ENCODE measurements at places on chromosomes 3 and 15.

DNA sequence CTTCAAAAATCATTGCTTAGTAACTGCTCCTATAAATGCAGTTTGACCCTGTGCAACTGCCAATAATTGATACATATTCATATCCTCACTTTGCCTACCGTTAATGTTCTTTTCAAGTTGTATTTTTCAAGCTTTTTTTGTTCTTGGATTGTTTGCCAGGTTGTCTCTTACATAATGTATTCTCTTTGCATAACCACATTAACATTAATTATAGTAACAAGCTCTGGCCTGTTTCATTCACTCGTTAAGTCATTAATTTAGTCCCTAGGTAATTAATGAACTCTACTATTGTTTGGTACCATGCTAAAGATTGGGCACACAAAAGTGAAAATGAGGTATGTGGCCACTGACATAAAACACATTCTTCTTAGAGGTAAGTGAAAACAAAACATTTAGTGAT is 1338.8 kb downstream of the NSUN3 start:
- DNase-seq: no peak

DNA sequence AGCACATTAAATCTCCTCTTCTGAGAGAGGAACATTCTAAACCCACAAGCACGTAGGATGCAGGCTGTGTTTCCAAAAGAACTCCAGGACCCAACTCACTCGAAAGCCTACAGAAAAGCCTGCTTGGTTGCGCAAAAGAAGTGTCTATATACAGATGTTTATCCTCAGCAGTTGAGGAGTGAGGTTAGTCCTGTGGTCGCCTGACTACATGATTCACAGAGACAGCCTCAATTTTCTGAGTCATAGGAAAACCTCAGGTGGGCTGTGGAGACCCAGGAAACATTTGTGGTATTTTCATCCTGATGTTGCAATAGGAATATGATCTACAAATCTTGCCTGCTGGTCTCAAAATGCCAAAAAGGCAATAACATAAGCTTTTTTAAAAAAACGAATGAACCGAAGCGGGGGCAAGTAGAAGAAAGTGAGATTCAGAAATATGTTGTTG is 183.8 kb upstream of the THRB start:
- DNase-seq: no peak

DNA sequence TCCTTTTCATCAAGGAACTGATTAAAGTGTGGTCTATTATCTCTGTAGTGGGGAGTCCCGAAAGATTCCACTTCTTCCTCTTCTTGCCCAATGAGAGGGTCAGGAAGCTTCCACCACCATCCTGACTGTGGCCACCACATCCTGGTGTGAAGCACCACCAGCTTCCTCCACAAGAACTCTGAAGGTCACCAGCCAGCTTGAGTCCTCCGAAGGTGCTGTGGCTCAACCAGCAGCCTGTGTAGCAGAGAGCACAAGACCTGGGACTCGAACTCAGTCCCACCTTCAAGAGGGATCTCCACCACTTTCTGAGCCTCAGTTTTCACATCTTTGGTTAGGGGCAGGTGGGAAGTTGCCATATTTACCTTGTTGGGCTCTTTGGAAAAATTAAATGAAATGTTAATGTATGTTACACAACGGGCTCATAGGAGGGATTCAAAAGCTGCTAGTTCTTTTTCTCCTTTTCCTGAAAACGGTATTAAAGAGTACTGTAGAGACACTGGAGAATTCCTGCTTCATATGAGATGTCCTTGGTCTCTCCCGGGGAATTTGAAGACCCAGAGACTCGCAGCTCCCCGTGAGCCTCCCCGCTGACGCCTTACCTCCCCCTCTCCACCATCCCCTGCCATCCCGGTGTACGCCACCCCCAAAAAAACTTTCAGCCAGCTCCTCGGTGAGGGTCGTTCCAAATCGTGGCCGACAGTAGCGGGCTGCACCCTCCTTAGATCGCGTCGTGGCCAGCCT is 816 bp upstream of the ACAN start:
- DNase-seq: no peak

DNA sequence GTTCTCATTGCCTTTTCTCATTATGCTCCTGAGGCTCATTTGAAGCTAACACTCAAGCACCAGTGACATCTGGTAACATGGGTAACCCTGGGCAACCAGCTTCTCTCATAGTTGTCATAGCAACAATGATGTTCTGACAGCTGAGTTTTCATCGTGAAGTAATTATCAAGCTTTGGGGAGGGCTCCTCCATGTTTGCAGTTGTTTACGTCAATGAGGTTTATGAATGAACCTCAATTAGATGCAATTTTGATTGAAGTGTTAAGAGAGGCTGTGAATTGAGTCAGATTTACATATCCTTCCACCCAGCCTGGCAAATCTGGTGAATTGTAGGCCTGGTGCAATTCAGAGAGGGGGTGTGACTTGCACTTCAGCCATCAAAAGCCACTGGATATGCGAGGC is 119.3 kb upstream of the CHD2 start:
- no peak for DNase-seq

GRCh38 chr3:174775603-174776002 is 83.5 kb upstream of the NAALADL2 start:
- DNase-seq: no peak

- DNase-seq: no peak
Measured at GRCh38 chr15:35546511-35547381, 781 bp upstream of the DPH6 start.

DNA sequence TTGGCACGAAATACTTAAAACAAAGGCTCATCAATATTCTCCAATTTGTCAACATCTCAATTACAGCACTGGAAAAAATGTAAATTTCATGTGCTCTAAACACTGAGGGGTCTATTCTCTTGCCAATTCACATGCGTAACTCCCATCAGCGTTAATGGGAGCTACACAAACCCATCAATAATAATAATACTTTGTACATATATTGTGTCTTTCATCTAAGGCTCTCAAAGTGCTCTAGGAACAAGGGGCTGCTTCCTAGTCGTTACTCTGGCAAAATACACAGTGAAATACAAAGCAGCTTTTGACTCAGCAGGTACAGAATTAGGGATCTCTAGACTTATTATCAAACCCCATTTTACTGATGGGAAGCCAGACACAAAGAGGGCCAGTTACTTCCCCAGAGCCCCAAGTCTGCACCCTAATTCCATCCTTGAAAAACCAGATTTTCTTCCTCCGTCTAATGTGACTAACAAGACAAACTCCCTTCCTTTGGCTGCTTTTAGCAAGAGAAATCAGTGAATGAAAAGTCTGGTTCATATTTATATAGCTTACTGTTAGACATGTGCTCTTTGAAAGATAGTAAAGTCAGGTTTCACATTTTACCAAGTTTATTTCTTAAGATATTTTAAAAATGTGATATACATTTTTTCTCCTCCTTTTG is 20.0 kb downstream of the MEIS2 start:
- no peak for DNase-seq

DNA sequence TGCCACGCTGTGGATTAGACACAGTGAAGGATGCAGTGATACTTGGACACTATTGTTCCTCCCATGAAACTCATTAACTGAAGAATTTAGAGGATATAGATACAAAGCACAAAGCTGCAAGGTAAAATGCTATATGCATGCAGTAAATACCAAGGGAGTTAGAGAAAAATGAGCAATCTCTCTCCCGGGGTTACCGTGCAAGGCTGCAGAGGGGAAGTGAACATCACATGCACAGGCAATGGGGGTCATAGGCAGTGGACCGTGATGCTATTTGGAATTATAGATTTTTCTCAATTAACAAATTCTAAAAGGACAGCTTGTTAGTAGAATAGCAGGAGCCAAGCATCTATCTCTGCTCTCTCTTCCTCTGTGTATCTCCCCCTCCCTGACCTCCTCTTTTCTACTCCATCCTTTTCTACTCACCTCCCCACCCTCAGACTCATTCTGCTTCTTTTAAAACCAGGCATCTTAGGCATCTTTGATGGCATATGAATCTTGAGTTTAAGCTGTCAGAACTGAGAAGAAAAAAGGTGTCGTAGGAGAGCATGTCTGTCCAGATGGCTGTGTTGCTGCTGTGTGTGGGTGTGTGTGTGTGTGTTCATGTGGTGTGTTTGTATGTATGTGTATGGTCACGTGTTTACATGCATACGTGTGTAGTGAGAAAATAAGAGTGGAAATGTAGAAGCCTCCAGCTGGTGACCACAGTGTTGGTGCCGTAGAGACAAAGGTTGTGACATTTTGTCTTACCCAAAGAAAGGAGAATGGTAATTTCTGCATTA is 339.0 kb downstream of the EPHB1 start:
- DNase-seq: no peak

DNA sequence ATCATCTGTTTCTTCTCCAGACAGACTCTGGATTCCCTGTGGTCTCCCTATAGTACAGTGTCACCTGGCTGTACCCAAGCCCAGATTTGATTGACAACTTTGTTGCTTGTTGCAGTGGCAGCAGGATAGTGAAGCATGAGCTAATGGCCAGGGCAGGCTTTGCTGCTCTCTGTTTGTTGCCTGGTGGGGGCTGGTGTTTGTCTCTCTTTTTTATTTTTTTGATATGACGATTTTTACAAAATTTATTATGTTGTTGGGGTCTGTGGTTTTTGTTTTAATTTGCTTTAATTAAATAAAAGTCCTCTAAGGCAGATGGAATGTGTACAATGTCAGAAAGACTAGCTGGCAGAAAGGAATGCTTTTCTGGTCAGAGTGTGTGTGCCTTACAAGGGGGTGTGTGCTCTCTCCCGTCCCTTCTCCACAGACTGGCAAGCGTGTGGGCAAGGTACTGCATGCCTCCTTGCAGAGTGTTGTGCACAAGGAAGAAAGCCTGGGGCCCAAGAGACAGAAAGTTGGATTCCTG is 15.2 kb upstream of the CLEC3B start:
- no peak for DNase-seq

DNA sequence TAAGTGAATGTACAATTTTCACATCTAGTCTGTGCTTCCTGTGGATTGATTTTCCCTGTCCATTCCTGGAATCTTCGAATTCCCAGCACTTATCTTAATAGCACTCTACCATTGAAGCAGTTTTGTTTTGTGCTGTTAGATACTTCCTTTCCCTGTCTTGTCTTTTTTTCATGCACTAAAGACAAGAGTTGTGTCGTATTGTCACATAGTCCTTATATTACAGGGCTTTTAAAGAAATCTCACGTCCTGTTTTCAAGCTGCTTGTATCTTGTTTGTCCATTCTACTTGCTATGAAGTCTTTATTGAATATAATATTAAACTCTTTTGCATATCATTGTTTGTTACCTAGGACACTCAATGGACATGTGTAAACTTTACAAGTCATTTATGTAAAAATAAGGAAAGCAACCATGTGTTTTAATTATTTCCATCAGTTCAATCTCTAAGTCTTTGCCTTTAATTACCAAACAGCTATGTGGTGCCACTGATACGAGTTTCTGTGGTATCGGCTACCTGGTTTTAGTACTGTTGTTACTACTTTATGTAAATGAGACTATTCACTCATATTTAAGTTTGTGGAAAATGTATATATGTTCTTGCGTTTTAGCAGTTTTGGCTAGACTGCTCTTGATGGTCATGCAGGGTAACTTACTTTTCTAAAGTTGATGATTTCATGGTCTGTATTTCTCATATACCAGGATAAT is 10.3 kb downstream of the PIK3CA start:
- DNase-seq: no peak

GRCh38 chr3:64093825-64094712 is 70.8 kb upstream of the PSMD6 start:
- no peak for DNase-seq

- no peak for DNase-seq
Measured at GRCh38 chr3:162112719-162113118, 616.1 kb downstream of the OTOL1 start.

GRCh38 chr15:62760538-62760937 is 282.0 kb upstream of the TPM1 start:
- DNase-seq: no peak

GRCh38 chr3:143786219-143787191 is 61.8 kb downstream of the SLC9A9 start:
- no peak for DNase-seq

- DNase-seq: no peak
Measured at GRCh38 chr15:95280711-95281110, 1049.3 kb downstream of the MCTP2 start.

- no peak for DNase-seq
Measured at GRCh38 chr3:64140651-64141050, 84.6 kb downstream of the PRICKLE2 start.

- no peak for DNase-seq
Measured at GRCh38 chr3:82973791-82974190, 1212.3 kb upstream of the GBE1 start.

- DNase-seq: peak; percentile 43
Measured at GRCh38 chr3:198079771-198080520, 119.9 kb downstream of the LMLN start.

GRCh38 chr3:193727089-193727488 is 134.1 kb downstream of the OPA1 start:
- DNase-seq: no peak

- no peak for DNase-seq
Measured at GRCh38 chr15:62958528-62959363, 83.8 kb upstream of the TPM1 start.

GRCh38 chr3:36695113-36695768 is 69.1 kb downstream of the DCLK3 start:
- no peak for DNase-seq

- no peak for DNase-seq
Measured at GRCh38 chr3:128076483-128077201, 24.4 kb downstream of the SEC61A1 start.

- no peak for DNase-seq
Measured at GRCh38 chr3:112333002-112333380, at the start of gene CD200. TSS of gene CD200 (plus strand) at chr3:112333156. CDS start at chr3:112333213, 57 bp downstream.
